Fibroblast of pulmonary artery (primary cell): ENCODE measurements at places on chromosomes 2 and 18.

- DNase-seq = no peak
Measured at GRCh38 chr2:217124050-217124449, 264.2 kb upstream of the TNP1 start.

- DNase-seq = no peak
Measured at GRCh38 chr2:133344849-133345248, 223.4 kb downstream of the NCKAP5 start.

DNA sequence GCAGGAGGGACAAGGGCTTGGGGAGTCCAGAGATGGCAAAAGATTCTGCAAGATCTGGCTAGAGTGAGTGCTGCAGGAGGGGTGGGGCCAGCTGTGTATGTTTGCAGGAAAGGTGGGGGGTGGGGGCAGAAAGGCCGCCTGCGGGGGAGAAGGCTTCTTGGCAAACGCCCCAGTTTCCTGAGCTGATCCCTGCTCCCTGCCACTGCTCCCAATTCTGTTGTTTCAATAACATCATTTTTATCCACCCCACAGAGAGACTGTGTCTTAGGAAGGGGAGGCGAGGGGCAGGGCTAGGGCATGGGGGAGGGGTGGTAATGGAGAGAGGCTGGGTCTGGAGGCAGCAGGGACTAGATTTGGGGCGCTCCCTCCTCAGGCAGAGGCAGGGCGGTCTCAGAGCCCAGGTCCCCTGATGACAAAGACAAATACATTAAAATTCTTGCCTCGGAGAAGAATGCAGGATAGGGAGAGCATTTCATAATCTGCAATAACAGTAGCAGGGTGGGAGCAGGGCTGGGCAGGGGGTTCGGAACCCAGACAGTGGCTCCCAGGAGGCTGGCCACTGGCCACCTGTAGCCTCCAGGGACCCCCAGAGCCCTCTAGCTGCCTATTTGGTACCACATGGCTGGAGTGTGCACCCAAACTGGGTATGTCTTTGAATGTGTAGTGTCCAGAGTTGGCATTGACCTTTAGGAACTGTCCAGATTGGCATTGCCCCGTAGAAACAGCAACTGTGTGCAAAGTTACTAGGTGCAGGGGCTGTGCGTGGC, 2.1 kb upstream of the WNT6 start:
- peak; percentile 53 for DNase-seq

DNA sequence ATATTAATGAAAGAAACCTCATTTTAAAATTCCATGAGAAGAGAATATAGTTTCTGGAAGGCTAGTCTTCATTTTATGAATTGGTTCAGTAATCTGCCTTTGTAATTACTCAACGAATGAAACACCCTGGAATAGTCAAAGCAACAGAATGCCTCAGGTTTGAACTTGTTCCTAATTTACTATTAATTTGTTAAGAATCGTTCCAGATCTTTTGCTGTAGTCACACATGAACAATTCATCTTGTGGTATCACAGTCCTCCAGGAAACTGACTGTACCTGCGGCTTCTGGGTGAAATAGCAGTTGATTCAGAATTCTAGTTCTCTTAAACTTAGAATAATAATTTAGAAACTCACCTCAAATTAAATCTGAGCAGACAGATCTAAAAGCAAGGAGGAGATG, 282.7 kb upstream of the MAP2 start:
- no peak for DNase-seq

DNA sequence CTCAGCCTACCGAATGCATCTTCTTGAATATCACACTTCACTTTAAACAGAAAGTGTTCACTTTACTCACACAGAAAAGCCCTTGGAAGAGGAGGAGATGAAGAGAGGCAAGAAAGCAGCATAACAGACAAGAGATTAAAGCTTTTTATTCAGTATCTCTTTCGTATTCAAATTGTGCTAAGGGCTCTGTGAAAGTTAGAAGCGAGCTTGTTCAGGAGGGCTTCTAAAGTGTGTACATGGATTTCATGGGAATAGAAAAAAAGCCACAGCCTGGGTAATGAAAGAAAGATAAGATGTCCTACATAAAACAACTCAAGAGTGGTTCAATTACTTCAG, 531.9 kb downstream of the TMEM182 start:
- no peak for DNase-seq

DNA sequence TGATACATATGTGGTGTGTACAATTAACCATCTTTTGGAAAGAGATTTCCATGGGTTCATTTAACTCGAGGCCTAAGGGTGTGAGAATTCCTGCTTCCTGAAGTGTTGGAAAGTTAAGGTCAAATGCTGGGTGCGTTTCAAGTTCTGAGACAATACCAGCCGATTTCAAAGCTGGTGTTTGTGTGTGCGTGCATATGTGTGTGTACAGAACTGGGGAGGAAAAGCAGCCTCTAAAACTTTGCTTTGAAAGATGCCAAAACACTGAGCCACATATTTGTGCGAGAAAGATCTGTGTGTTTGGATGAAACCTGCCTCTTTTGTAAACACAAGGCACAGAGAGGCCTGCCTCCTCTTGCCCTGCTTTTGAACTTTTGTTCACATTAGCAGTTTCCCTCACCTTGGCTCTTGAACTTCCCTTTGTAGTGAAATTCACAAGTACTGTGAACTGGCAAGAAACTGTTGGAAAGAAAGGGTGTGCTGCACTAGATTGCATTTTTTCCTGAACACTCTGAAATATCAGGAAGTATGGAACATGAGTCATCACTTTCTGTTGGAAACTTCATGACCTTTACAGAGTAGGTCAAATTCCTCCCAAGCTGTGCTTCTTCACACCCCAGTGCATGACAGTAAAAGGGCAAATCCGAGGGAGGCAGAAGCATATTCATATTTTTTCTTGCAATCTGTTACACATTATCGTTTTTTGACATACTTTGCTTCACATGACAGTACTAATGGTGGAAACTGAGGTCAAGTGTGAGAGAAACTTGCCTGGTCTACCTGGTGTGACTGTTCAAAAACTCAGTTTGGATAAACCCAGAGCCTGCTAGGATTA, 20.0 kb upstream of the CAVIN2 start:
- peak; percentile 96 for DNase-seq

GRCh38 chr2:235053651-235054050, 101.8 kb downstream of the SH3BP4 start:
- no peak for DNase-seq

DNA sequence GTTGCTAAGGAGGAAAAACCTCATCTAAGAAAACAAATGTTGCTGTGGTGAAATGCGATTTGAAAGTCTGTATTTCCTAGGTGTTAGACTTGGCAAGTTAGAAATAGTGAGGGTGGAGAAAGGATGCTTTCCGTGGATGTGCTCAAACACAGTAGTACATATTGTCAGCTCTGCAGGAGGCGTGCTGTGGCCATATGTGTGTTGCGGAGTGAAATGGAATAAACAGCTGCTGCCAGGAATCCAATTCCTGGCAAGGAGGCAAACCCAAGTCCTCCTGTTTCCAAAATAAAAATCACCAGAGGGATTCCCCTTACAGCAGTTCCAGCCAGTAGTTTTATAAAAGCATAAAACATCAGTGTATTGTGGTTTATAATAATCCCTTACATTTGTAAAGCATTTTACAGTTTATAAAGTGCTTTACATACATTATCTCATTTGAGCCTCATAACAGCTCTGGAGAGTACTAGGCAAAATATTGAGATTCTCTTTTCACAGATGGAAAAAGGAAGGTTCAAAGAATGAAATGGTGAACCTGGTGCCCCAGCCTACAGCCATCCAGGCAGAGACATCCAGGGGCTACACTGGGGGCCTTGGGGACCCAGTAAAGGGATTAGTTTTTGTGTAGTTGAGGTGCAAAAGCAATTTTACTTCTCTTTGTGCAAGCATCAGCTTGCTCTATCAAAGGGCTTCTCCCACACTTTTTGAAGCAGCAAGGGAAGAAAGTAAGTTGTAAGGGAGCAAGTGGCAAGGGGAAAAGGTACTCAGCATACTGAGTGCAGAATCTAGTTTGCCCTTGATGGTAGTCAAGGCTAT, 206.0 kb downstream of the AGPS start:
- DNase-seq = peak; percentile 52
